ENCODE measurements at places on chromosomes 5 and 9.

GRCh38 chr5:154236011-154236410 is 45.5 kb downstream of the GALNT10 start:
- DNase-seq = no peak

DNA sequence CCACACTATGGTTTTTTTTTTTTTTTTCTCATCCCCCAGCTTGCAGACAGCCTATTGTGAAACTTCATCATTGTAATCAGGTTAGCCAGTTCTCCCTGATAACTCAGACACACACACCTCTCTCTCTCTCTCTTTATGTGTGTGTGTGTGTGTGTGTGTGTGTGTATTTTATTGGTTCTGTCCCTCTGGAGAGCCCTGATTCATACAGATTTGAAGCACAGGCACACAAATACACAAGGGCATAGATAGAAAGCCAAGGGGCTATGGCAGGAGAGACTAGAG is 20.6 kb upstream of the VCAN start:
- no peak for DNase-seq

DNA sequence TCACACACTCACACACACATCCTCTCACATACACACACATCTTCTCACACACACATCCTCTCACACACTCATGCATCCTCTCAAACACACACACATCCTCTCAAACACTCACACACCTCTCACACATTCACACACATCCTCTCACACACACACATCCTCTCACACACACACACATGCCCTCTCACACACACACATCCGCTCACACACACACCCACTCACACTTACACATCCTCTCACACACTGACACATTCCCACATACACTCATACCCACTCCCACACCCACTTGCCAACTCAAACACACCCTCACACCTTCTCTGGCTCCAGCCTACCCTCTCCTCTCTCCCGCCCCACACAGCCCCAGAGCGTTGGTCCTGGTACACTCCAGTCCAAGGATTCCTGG is 127.9 kb upstream of the SLC30A5 start:
- DNase-seq = no peak

DNA sequence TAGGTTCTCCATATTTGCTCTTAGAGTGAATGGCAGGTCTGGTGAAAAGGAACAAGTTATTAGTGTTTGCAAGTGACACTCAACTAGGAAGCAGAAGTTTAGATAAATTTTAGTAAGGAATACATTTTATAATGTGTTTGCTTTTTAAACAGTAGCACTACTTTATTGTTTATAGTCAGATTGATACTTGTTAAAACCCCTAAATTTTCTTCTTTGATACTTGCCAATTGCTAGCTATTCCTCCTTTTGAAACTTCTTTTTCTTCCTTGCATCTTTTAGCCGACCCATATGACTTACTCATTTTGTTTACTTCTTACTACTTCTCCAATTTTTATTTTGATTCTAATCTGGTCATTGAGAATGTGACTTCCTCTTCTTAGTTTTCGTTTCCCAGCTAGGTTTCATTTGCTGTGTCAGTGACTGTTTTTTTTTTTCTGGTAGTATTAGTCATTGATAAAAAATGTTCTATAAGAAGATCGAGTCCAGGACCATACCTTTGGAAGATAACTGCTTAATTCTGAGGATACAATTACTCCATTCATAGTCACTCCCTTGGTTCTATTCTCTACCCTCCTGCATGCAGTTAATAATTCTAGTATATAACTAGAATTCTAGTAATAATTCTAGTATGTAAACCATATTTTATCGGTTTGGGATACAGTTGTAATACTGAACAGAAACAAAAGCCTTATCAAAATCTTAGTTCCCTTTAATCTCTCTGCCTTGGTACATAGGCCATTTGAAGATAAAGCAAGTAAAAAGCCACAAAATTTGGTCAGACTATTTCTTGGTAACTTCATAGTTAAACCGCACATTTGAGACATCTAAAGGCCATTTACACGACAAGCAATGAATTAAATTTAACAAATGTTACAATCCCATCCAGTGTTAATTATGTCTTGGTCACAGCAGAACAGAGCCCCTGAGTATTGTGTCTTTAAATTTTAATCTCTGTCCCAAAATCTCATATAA is 2.8 kb upstream of the RICTOR start:
- no peak for DNase-seq

DNA sequence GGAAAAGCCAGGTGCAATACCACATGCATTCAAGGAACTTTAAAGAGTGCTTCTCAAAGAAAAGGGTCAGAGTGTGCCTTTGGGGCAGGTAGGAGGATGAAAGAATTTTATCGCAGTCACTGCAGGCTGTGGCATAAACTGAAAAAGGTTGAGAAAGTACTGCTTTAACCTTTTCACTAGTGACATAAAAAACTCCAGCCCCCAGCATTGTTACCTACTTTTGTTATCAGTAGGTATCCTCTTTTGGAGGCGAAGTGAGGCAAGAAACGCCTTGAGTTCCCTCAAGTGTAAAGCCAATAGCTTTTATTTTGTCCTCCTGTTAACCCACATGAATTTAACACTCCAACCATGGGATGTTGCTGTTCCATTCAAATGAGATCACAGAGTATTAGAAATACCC is 64.7 kb upstream of the CHD1 start:
- DNase-seq = no peak

DNA sequence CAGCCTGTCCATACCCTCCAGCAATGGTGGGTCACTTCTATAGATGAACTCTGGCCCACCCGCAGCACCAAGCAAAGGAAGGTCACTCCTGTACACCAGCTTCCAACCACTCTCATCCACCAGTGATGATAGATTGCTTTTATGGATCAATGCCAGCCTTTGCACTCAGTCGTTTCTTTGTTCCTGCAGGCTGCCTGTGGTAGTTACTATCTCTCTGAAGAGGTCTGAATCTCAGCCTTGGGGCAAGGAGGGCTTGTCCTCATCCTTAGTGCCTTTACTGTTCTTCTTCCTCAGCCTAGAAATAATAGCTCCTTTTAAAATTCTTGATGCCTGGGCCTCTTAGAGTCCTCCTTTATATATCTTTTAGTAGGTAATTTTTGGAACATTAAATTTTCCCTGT is 100.8 kb downstream of the TMC1 start:
- no peak for DNase-seq

DNA sequence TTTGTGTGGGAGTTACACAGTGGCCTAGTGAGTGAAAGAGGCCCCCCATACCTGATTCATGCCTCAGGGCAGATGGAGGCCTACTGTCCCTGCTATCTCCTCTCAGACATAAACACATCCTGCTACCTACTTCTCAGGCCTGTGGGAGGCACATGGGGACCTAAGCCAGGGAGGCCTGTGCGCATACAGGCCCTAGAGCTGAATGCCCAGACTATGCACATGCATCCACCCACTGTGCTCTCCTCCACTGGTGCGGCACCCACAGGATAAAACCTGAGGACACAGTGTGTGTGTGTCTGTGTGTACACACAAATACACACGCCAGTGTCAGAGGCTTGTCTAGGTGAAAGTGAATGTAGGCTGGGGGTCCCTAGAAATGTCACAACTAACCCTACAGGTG is 1.4 kb downstream of the PAX5 start:
- DNase-seq = no peak

DNA sequence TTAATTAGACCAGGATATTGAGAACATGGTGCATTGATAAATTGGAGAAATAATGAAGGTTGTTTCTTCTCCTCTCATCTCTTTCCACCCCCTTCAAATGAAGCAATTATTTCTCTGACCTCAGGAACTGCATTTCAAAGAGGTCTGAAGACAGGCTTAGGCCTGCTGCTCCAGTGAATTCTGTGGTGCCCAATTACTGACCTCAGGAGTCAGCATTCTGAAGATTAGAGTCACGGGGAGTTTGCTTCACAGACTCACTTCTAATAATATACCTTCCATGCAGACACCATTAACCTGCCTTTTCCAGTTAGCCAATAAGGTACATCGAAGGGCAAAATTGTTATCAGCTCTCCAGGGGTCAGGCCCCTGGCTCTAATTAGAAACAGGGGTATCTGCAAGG is 270.9 kb downstream of the GAS1 start:
- no peak for DNase-seq

GRCh38 chr9:114488398-114489129 is 16.7 kb downstream of the WHRN start:
- no peak for DNase-seq

GRCh38 chr5:143154510-143155370 is 248.7 kb downstream of the NR3C1 start:
- no peak for DNase-seq
